ENCODE measurements at places on chromosomes 11 and 22. TPM values are rescaled to one million over a fixed set of nuclear protein-coding genes. Genes with fewer than 3 reads are reported as not detected.

DLG2 gene
- 0.42 TPM for total RNA-seq

E2F8 gene
- total RNA-seq = 5.2 TPM

GAB4 gene
- not detected for total RNA-seq

DDB1 gene
- 419 TPM for total RNA-seq

OR52E8 gene
- not detected for total RNA-seq

TRIM29 gene
- 0.25 TPM for total RNA-seq

ZNF214 gene
- 4.1 TPM for total RNA-seq

NEFH gene
- 3.8 TPM for total RNA-seq

SCARF2 gene
- total RNA-seq = 9.1 TPM

CD248 gene
- 0.04 TPM for total RNA-seq

PICK1 gene
- 12.9 TPM for total RNA-seq

PPP1R14B gene
- 312 TPM for total RNA-seq

KCNQ1 gene
- total RNA-seq = 0.04 TPM

TBX10 gene
- not detected for total RNA-seq

OR4A15 gene
- not detected for total RNA-seq

MAP6 gene
- total RNA-seq = 0.13 TPM

LGR4 gene
- 4.3 TPM for total RNA-seq

OR51F2 gene
- total RNA-seq = not detected

ISX gene
- not detected for total RNA-seq

OTOG gene
- total RNA-seq = not detected

TREH gene
- not detected for total RNA-seq

P2RX3 gene
- not detected for total RNA-seq

ALKBH3 gene
- 42.8 TPM for total RNA-seq

LRRN4CL gene
- total RNA-seq = under 0.01 TPM

KREMEN1 gene
- total RNA-seq = 0.60 TPM

IFITM10 gene
- total RNA-seq = 0.04 TPM

CALCA gene
- not detected for total RNA-seq

LDHAL6A gene
- total RNA-seq = not detected

TMPRSS13 gene
- not detected for total RNA-seq

SLC22A25 gene
- total RNA-seq = not detected

OR2AT4 gene
- total RNA-seq = not detected

APOBEC3B gene
- total RNA-seq = 2.4 TPM

PVALB gene
- not detected for total RNA-seq

NUP160 gene
- total RNA-seq = 27.8 TPM

OR51E1 gene
- total RNA-seq = not detected

SCUBE2 gene
- 0.73 TPM for total RNA-seq

KDELR3 gene
- 29.3 TPM for total RNA-seq

MUC5AC gene
- not detected for total RNA-seq

LRRC55 gene
- total RNA-seq = not detected

MRGPRX3 gene
- total RNA-seq = not detected

PRSS23 gene
- total RNA-seq = 426 TPM

GGTLC3 gene
- not detected for total RNA-seq

GLB1L3 gene
- not detected for total RNA-seq

TRIM48 gene
- not detected for total RNA-seq

CATSPER1 gene
- 0.20 TPM for total RNA-seq

APOBEC3A gene
- not detected for total RNA-seq

ALKBH8 gene
- 10.8 TPM for total RNA-seq

C11orf42 gene
- not detected for total RNA-seq

DRD4 gene
- total RNA-seq = not detected
